IMR-90 (cell line): ENCODE measurements at places on chromosomes 13 and 19.

GRCh38 chr13:104984296-104984818, 1551.1 kb downstream of the EFNB2 start:
- no peak overlapping the region for H3K27ac ChIP-seq
- H3K4me3 ChIP-seq: no peak overlapping the region
- no peaks in the 10 kb centered on the region for H3K27me3 ChIP-seq
- DNase-seq: peak; percentile 12
- H3K4me1 ChIP-seq: no peaks in the 10 kb centered on the region
- no peaks in the 10 kb centered on the region for H3K36me3 ChIP-seq

DNA sequence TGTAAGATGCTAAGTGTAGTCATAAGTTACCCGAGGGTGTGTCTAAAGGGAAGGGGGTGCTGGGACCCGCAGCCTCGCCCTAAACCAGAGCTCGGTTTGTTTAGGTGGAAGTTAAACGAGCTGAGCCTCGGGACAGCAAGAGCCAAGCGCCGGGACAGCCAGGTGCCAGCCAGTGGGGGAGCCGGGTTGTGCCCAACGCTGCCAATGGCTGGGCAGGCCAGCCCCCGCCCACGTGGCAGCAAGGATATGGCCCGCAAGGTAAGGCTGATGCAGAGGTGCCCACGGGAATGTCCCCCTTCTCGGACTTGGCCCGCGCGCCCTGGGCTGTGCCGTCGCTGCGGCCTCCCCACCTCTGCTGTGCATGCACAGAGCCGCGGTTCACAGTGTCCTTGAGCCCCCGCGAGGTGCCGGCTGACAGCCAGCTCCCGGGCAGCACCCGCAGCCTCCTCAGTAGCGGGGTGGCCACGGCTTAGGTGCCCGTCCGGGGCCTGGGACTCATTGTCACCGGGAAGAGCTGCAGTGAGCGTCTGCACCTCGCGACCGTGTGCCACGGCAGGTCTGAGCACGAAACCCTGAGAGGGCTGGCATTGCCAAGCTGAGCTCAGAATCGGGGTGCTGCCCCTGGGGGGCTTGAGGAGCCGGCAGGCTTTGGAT, 9.3 kb upstream of the RPS15 start:
- H3K36me3 ChIP-seq: peaks cover 72% of the 10 kb centered on the region
- H3K27ac ChIP-seq: no peak overlapping the region
- no peak overlapping the region for H3K4me3 ChIP-seq
- no peaks in the 10 kb centered on the region for H3K4me1 ChIP-seq

- no peak overlapping the region for H3K27ac ChIP-seq
- H3K36me3 ChIP-seq: no peaks in the 10 kb centered on the region
- no peak for DNase-seq
- H3K27me3 ChIP-seq: no peaks in the 10 kb centered on the region
- no peaks in the 10 kb centered on the region for H3K4me1 ChIP-seq
Measured at GRCh38 chr19:30159636-30160035, 212.5 kb upstream of the ZNF536 start.

- no peak for DNase-seq
- no peaks in the 10 kb centered on the region; the same call in 1 of the 2 replicates for H3K4me1 ChIP-seq
- H3K4me3 ChIP-seq: no peak overlapping the region
- H3K36me3 ChIP-seq: no peaks in the 10 kb centered on the region
Measured at GRCh38 chr13:24083141-24083540, 77.4 kb upstream of the SPATA13 start.

DNA sequence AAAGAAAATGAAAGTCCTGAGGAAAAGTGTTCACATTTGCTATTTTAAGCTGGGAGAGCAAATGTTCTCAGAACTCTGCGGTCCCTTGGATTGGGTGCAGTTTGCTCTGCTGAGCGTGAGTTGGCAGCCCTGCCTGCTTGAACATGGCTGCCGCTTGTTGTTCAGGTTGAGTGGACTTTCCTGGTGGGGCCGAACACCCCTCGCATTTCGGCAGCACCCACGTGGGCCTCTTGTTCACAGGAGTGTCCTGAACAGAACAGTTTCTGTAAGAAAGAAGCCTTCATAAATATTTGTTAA, 10.8 kb upstream of the RNF113B start:
- H3K27me3 ChIP-seq: no peaks in the 10 kb centered on the region
- DNase-seq: no peak
- no peak overlapping the region for H3K4me3 ChIP-seq
- H3K27ac ChIP-seq: no peak overlapping the region

DNA sequence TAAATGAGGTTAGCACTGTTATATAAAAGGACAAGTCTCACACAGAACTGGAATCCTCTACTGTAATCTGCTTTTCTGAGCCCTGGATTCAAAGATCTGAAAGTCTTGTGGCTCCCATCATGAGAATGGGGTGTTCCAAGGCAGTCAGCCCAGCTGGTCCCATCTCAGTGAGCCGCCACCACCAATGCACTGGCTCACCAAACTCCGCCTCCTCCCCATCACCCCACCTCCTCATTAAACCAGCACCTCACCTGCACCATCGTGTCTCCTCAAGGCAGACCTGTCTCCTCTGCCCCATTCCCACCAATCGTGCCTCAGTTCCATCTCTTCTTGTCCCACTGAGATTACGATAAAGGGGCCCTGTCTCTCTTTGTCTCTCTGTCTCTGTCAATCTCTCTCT, 166.7 kb downstream of the USP12 start:
- no peak overlapping the region for H3K27ac ChIP-seq
- peaks cover 37% of the 10 kb centered on the region for H3K27me3 ChIP-seq
- no peak for DNase-seq
- no peaks in the 10 kb centered on the region for H3K4me1 ChIP-seq

GRCh38 chr13:109500146-109500773, 286.1 kb downstream of the IRS2 start:
- peaks cover 6% of the 10 kb centered on the region for H3K27me3 ChIP-seq
- H3K36me3 ChIP-seq: no peaks in the 10 kb centered on the region
- H3K4me3 ChIP-seq: no peak overlapping the region
- peak; percentile 11 for DNase-seq
- no peaks in the 10 kb centered on the region for H3K4me1 ChIP-seq
- no peak overlapping the region for H3K27ac ChIP-seq

- DNase-seq: no peak
- no peak overlapping the region for H3K4me3 ChIP-seq
- H3K36me3 ChIP-seq: no peaks in the 10 kb centered on the region
Measured at GRCh38 chr13:34307607-34308006, 489.7 kb downstream of the RFC3 start.

DNA sequence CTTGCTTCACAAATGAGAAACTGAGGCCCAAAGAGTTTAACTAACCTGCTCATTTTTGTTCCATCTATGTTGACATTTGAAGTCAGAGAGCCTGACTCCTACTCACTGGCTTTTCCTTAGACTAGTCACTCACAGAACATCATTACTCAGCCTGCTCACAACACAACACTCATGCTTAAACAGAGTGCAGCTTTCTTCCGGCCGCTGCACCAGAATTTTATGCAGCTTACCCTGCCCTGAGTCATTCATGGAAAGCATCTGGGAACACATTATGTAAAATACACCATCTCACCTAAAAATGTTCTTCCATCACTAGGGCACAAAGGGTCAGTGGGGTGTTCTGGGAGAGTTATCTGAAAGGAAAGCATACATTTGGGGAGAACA, 303.4 kb downstream of the SPRY2 start:
- H3K27me3 ChIP-seq: no peaks in the 10 kb centered on the region
- H3K4me3 ChIP-seq: no peak overlapping the region
- H3K36me3 ChIP-seq: no peaks in the 10 kb centered on the region
- H3K27ac ChIP-seq: peak overlapping the region; percentile 26
- H3K4me1 ChIP-seq: peaks cover 10% of the 10 kb centered on the region; the same call in 1 of the 2 replicates
- peak; percentile 95 for DNase-seq

- no peaks in the 10 kb centered on the region for H3K36me3 ChIP-seq
- DNase-seq: no peak
- H3K27ac ChIP-seq: no peak overlapping the region
- H3K27me3 ChIP-seq: peaks cover 8% of the 10 kb centered on the region; the same call in 1 of the 2 replicates
- peaks cover 4% of the 10 kb centered on the region; the same call in 1 of the 2 replicates for H3K4me1 ChIP-seq
Measured at GRCh38 chr19:485583-486236, 10.6 kb upstream of the MADCAM1 start.

DNA sequence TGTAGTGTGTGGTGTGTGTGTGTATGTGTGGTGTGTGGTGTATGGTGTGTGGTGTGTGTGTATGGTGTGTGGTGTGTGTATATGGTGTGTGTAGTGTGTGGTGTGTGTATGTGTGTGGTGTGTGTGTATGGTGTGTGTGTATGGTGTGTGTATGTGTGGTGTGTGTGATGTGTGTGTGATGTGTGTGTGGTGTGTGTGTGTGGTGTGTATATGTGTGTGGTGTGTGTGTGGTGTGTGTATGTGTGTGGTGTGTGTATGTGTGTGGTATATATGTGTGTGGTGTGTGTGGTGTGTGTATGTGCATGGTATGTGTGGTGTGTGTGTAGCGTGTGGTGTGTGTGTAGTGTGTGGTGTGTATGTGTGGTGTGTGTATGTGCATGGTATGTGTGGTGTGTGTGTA, 1.7 kb downstream of the ATP12A start:
- peaks cover 54% of the 10 kb centered on the region for H3K27me3 ChIP-seq
- no peaks in the 10 kb centered on the region for H3K4me1 ChIP-seq
- no peak overlapping the region for H3K4me3 ChIP-seq
- H3K36me3 ChIP-seq: no peaks in the 10 kb centered on the region
- DNase-seq: no peak

- no peak overlapping the region for H3K27ac ChIP-seq
- no peak for DNase-seq
- peaks cover 70% of the 10 kb centered on the region for H3K36me3 ChIP-seq
- no peaks in the 10 kb centered on the region for H3K27me3 ChIP-seq
Measured at GRCh38 chr19:7980168-7980567, 25.3 kb downstream of the ELAVL1 start.

DNA sequence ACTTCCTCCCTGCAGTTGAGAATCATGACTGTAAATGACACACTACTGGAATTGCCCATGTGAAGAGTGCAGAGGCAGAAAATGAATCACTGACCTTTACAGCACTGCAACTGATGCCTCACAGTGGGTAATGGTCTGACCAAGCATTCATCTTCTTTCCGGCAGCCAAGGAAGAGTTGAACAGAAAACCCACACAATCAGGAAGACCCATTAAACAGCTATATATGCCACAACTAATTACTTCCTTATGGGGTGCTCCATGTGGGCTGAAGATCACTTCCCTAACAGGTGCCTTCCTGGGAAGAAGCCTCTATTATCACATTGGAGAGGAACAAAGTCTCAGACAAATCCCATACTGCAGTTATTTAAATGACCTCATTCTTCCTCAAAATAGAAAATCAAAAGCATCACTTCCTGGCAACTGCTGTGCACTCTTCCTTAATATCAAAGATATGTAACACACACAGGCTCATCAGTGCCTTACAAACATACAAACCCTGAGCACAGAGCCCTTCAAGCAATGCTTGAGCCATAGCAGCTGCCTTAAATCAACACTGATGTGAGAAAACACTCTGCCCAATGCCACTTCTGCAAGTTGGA, 45.8 kb downstream of the RUBCNL start:
- H3K36me3 ChIP-seq: no peaks in the 10 kb centered on the region
- H3K27ac ChIP-seq: no peak overlapping the region
- H3K4me1 ChIP-seq: no peaks in the 10 kb centered on the region
- peak; percentile 50 for DNase-seq

DNA sequence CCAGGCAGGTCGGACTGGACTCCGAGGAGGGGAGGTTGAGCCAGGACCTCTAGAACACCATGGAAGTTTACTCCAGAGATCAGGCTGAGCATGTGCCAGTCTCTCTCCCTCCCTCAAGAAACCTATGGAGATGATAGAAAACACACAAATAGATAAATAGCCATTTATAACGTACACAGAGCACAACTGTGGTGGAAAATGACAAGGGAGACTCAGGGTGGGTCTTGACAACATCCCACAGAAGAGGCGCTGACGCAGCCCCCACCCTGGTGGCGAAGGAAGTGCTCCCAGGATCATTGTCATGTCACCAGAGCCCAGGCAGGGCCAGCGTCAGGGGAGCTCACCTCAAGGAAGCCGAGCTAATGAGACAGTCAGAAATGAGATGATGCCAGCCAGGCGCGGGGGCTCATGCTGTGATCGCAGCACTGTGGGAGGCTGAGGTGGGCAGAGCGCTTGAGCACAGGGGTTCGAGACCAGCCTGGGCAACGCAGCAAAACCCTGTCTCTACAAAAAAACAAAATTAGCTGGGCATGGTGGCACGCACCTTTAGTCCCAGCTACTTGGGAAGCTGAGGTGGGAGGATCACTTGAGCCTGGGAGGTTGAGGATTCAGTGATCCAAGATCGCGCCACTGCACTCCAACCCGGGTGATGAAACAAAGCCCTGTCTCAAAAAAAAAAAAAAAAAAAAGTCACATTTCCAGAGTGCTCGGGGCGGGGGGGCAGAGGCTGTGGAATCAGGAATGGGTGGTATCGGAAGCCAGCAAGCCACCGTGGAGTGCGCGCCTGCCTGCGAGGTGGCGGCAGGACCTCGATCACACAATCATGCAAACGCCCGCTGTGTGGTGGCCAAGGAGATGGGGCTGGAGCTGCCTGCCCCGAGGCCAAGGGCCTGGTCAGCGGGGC, 178.4 kb downstream of the KDM4B start:
- H3K27ac ChIP-seq: no peak overlapping the region
- DNase-seq: no peak
- H3K36me3 ChIP-seq: peaks cover 54% of the 10 kb centered on the region
- H3K4me3 ChIP-seq: no peak overlapping the region
- no peaks in the 10 kb centered on the region for H3K4me1 ChIP-seq
- no peaks in the 10 kb centered on the region for H3K27me3 ChIP-seq

GRCh38 chr13:34208336-34208735, 390.4 kb downstream of the RFC3 start:
- DNase-seq: peak; percentile 21
- no peaks in the 10 kb centered on the region for H3K36me3 ChIP-seq
- H3K4me1 ChIP-seq: peaks cover 5% of the 10 kb centered on the region
- H3K27ac ChIP-seq: no peak overlapping the region
- no peaks in the 10 kb centered on the region for H3K27me3 ChIP-seq
- H3K4me3 ChIP-seq: no peak overlapping the region

DNA sequence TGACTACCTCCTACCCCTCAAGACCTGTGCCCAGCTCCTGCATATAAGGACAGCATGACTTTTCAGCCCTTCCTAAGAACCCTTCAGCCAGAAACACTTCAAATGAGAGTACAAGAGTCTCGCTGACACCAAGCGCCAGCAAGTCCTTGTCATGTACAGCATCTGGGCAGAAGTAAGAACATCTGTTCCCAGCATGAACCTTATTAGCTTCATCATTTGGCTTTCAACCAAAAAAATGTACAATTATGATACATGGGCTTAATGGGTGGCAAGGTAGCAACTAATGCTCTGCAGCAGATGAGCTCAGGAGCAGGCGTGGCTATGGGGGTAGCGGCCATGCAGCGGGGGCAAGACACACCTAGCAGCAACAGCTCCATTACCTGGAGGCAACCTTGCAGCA, 487.6 kb downstream of the COG6 start:
- no peak overlapping the region for H3K4me3 ChIP-seq
- no peaks in the 10 kb centered on the region for H3K27me3 ChIP-seq
- no peak for DNase-seq
- H3K4me1 ChIP-seq: no peaks in the 10 kb centered on the region

DNA sequence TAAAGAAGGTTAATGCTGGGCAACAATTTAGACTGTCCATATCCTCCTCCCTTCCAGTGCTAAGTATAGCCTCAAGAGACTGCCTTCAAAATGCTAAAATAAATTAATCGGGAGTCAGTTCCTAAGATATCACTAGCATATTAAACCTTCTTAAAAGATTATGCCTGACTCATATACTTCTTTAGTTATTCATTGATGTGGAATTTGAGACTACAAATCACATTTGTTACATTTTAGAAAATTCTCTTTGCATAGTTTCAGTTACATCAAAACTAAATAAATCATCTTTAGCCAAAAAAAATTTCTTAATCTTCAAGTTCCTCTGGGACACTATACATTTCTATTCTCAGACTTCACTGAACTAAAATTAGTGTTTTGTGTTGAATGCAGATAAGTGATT, 769.1 kb downstream of the PCDH9 start:
- H3K36me3 ChIP-seq: no peaks in the 10 kb centered on the region
- DNase-seq: peak; percentile 54
- H3K4me1 ChIP-seq: no peaks in the 10 kb centered on the region; the same call in 1 of the 2 replicates
- H3K4me3 ChIP-seq: no peak overlapping the region
- no peak overlapping the region for H3K27ac ChIP-seq
